Ascending aorta (tissue), 2 donors: ENCODE measurements at places on chromosomes 12 and 14. TPM values are rescaled to one million over a fixed set of nuclear protein-coding genes. Genes with fewer than 3 reads are reported as not detected.

DNA sequence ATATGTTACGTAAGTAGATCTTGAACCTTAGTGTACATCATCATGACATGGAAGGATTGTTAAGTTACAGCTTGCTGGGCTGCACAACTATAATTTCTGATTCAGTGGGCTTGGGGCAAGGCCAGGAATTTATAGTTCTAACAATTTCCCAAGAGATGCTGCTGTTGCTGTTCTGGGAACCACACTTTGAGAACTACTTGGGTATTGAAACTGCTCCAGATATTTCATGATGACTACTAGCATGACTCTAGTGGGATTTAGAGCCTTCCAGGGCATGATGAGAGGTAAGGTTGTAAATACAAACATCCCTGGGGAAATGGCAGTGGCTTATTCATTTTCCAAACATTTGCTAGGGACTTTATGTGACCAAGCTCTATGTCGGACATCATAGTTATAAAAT is 904.8 kb upstream of the SEL1L start:
- DNase-seq = no peak

LMNTD1 gene
- not detected for total RNA-seq

LRRK2 gene
- total RNA-seq = 14.3 TPM

CIDEB gene
- total RNA-seq = 72.8 TPM

ABCD2 gene
- total RNA-seq = under 0.01 TPM

USP15 gene
- 48.2 TPM for total RNA-seq

LHX5 gene
- not detected for total RNA-seq

CMKLR1 gene
- 45.3 TPM for total RNA-seq

HOXC4 gene
- 0.32 TPM for total RNA-seq

GRCh38 chr14:64045091-64045490 is 192.3 kb downstream of the SYNE2 start:
- DNase-seq = no peak

- DNase-seq = no peak
Observed at GRCh38 chr12:49987625-49988303, 15.0 kb downstream of the AQP6 start.

- DNase-seq = no peak
Observed at GRCh38 chr14:74401504-74402241, 24.3 kb downstream of the SYNDIG1L start.

GRCh38 chr12:65606008-65606766 is 218.1 kb upstream of the HMGA2 start:
- DNase-seq = no peak

KRT85 gene
- total RNA-seq = not detected

AQP2 gene
- total RNA-seq = not detected

WDR89 gene
- total RNA-seq = not detected

GRCh38 chr12:116136340-116136739 is 141.2 kb downstream of the MED13L start:
- DNase-seq = no peak

- no peak for DNase-seq
Observed at GRCh38 chr12:74415633-74416032, 122.0 kb upstream of the ATXN7L3B start.

DNA sequence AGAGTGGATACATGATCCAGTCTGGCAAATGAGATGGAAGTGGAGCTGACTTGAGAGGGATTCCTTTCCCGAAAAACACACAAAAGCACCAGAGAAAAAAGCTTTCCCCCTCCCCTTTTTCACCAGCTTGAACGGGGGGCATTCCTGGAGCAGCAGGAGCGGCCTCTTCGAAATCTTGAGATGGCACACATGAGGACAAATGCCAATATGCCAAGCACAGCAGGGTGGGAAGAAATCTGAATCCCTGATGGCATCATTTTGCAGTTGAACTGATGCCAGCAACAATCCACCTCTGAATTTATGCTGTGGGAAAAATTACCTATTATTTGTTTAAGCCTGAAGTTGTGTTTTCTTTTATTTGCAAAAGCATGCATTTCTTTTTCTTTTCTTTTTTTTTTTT is 29.7 kb upstream of the BICD1 start:
- no peak for DNase-seq

ABHD4 gene
- total RNA-seq = 33.5 TPM

GRCh38 chr14:98957211-98958047 is 314.6 kb downstream of the BCL11B start:
- peak; percentile 92 for DNase-seq

DNA sequence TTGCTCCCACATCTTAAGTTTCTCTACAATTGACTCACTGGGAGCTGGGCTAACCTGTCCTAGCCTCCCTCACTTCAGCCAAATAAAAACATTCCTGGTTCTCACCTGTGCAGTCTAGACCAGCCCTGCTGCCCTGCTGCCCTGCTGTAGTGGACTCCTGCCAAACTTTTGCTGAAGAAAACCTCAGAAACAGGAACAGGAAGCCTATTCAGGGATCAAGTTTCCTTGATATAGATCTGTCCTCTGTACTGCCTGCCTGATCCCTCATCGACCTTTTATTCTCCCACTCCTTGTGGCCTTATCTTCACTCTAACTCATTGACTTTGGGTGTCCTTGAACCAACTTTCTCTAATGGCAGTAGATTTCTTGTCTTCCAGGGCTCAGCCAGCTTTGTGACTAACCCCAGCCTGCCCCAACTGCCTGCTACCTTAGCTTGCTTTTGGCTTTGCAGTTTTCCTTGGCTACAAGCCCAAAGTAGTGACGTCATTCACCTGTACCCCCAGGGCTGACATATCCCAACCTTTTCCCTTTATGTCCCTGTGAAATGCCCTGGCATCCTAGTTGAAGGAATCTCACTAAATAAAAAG is 234.8 kb downstream of the DUSP6 start:
- no peak for DNase-seq

DNA sequence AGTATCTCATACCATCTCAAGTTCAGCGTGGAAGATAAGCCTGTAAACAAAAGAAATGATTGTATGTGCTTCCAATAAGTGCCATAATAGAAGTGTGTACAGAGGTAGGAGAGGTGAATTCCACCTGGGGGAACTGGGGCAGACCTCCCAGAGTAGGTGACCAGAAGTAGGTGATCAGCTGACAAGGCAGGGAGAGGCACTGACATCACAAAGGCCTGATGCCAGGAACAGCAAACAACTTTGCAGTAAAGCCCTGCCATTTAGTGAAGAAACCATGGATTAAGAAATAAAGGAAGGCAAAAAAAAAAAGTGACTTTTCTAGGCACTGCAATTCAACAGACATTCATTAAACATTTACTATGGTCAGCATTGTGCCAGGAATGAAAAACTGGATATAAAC is 31.1 kb downstream of the NR1H4 start:
- DNase-seq = no peak

GRCh38 chr12:49854976-49855375 is 12.1 kb upstream of the BCDIN3D start:
- DNase-seq = no peak

DNA sequence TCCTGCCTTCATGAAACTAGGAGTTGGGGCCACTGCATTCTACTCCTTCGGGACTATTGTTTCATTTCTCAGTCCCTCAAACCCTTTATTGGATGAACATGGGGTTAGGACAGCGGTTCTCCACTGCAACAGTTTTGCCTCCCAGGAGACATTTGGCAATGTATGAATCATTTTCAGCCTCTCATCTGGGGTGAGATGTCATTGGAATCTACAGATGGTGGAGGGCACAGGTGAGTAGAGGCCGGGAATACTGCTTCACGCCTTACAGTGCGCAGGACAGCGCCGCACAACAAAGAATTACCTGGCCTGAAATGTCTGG is 649 bp upstream of the GNPNAT1 start:
- no peak for DNase-seq

TAS2R13 gene
- total RNA-seq = 1.4 TPM

DNA sequence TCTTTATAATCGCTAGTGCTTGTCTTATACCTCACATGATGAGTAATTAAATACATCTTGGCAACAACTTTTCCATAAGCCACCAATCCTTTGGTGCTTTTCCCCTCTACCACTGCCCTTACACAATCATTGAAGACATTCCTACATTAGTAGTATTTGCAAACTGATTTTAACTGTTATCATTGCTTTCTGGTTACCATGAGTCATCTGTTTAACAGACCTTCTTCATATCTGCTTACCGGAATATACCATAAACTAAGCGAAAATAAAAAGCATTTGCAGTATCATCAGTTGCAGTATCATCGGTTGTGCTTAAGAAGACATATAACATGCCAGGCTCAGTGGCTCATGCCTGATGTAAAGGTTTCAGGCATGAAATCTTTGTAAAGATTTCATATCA is 54.8 kb upstream of the PLEKHA5 start:
- no peak for DNase-seq

DNA sequence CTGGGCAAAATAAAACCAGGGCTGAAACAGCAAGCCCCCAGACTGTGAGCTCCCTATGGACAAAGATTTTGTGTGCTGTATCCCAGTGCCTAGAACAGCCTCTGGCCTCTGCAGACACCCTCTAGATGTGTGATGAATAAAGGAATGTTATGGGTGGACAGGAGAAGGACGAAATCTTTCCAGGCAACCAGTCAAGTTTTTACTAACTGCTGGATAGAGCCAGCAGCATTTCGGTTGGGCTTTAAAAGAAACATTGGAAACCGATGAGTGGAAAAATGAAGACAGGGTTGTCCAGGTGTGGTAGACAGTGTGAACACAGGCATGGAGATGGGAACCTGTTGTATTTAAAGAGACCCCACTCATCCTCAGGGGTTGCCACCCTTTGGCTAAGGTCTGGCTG is 4.0 kb downstream of the CHGA start:
- DNase-seq = no peak

YLPM1 gene
- 27.7 TPM for total RNA-seq

NELL2 gene
- total RNA-seq = not detected

DNA sequence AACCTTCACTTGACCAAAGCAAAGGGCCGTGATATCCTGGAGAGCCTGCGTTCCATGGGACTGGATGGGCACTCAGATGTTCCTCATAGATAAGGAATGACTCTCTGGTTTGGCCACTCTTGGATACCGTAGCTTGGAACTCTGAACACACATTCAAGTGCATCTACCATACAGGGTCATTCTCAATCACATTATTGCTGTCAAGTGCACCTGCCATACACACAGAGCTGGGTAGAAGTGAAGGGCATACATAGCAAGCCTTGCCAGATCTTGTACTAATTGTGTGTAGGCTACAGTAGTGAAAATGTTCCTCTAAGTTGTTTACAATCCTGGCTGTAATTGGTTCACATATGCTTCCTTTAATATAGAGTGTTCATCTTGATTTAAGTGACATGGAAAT is 58.3 kb downstream of the PELI2 start:
- no peak for DNase-seq

- no peak for DNase-seq
Observed at GRCh38 chr12:109606320-109607028, 32.9 kb downstream of the MVK start.

GRCh38 chr12:130336723-130337487 is 782 bp upstream of the PIWIL1 start:
- no peak for DNase-seq
